Testis (tissue), 5 donors: ENCODE measurements at places on chromosomes 4 and X.

DNA sequence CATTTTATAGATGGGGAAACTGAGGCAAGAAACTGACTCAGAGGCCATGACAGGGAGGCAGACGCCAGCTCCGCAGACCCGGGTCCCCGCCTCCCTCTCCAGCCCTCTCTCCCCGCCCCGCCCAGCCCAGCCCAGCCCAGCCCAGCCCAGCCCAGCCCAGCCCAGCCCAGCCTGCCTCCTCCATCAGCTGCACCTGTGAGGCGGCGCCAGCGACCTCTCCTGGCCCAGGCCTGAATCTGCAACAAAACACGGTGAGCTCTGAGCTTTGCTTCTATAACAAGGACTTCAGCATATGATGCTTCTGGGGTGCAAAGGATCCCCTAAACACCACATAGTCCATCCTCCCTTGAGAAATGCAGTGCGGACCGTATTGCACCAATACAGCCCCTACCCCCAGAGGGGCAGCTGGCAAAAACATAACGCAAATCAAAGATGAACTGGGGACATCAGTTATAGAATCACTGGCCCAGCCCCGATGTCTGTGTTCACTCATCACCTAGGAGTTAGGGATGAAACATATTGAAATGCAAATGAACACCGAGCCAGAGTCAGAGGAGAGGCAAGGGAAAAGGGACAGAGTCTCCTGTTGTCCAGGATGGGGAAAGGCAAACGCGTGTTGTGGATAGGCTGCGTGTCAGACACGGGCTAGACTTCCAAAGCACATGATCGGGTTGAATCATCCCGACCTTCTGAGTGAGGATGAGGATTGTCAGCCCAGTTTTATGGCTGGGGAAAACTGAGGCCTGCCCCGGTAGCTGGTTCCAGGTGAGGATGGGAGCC, 216.1 kb upstream of the PSAPL1 start:
- peak; percentile 44 for DNase-seq

DNA sequence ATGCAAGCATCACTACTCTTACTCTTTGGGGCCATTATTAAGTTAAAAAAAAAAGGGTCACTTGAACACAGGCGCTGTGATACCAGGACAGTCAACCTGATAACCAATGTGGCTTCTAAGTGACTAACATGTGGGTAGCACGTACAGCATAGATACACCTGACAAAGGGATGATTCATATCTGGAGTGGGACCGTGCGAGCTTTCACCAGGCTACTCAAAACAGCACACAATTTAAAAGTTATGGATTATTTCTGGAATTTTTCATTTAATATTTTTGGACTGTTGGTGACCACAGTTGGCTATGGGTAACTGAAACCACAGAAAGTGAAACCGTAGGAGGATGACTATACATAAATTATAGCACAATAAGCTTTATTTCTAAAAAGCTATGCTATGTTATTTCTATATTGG, 113.8 kb upstream of the STIM2 start:
- DNase-seq: no peak

DNA sequence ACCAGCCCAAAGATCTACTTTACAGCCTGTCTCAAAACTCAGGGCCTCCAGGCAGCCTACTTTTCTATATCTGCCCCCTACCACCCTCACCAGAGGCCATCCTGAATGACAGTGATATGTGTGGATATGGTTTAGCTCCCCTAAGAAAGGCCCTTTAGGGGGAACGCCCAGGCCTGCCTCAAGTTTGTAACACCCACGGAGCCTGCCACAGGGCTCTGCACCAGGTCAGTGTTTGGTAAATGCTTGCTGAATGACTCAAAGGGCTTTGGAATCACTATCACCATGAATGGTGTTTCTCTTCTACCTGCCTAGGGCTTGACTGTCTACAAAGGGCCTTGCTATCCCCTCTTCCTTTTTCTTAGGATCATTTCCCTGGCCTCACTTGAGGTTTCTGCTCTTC, 11.3 kb upstream of the LONRF3 start:
- DNase-seq: no peak

- no peak for DNase-seq
Observed at GRCh38 chr4:41670982-41671381, 77.5 kb downstream of the PHOX2B start.

DNA sequence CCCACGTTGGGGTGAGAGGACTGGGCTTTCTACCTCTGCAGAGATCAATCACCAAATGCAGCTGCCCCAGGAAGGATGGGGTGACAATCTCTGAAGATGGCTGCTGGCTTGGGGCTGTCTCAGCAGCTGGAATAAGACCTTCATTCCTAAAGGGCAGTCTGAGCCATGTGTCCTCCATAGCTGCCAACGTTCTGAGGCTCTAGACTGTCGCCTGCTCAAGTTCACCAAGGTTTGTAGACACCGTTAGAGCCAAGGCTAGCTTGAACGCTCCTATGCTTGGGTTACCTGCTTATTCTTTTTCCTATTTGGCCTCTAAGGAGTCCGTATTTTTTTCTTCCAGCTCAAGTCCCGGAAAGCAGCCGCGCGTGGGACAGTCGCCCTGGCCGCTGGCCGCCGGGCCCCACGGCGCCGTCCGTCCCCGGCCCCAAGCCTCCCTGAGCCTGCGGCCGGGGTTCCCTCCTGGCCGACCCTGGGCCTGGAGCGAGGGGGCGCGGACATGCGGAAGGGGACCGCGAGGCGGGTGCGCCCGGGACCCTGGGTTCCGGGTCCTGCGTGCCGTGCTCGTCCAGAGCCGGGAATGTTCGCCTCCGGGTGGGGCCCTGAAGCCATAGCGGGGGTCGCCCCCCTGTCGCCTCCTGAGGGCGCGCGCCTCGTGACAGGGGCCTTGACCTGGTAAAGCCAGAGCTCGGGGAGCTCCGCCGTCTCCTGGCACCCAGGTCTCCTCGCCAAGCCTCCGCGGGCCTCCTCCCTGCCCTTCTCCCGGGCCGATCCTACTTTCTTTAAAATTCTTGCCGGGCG, 23.3 kb downstream of the MRFAP1 start:
- DNase-seq: peak; percentile 28

DNA sequence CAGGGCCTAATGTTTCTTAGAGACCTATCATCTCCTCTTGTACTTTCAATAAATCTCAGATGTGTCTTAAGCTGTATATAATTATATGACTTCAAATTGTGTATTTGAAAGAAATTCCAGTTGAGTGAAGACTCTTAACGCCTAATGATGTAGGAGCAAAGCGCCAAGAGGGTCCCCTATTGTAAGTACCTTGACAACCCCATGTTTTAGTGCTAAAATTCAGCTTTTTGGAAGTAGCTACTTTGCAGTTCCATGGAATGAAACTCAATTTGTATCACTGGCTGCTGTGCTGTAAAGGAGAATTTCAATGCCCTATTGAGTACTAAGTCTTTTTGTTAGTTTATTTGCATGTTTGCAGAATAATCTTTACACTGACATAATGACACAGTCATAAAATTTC, 1826.6 kb upstream of the AGA start:
- DNase-seq: no peak

DNA sequence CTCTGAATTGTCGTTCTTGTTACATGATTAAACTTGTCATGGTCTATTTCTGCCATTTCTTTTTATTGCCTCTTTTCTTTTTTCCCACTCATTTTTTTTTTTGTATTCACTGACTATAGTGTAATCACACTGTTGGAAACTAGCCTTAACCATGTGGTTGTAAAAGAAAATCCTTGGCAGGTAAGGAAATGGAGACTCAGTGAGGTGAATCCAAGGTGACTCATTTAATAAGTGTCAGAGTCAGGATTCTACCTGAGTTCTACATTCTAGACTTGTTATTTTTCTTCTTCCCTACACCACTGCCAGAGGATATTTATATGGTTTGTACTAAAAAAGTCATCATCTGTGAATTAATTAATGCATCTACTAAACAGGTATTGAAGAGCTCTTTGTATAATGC, 152.2 kb downstream of the CBLL2 start:
- no peak for DNase-seq

GRCh38 chrX:79369871-79370270, 2.7 kb upstream of the ITM2A start:
- no peak for DNase-seq
